ENCODE measurements at places on chromosomes 2 and 18. TPM values are rescaled to one million over a fixed set of nuclear protein-coding genes. Genes with fewer than 3 reads are reported as not detected.

DNA sequence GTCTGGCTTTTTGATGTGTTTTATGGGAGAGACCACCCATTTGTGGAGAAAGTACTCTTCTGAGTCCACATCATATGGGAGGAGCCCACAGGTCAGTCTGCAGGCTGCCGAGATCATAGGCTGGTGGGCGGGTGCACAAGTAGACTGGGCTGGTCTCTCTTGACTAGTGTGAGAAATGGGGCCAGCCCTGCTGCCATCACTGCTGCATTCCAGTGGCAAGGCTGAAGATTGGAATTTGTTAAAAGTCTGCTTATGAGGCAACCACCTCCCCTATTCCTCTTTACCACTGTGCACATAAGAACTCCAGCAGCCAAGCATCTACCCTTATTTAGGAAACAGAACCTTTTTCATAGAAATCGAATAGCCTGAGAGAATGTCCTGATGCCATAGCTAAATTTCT is 200.7 kb downstream of the DIS3L2 start:
- DNase-seq = no peak

- no peak for DNase-seq
Measured at GRCh38 chr2:94996305-94997100, 29.0 kb upstream of the MAL start.

GRCh38 chr2:30764021-30764800 is 43.0 kb downstream of the CAPN13 start:
- no peak for DNase-seq

Gene HRH4
- 0.20 TPM for polyA plus RNA-seq

GRCh38 chr2:10163498-10164486 is 41.3 kb downstream of the RRM2 start:
- no peak for DNase-seq
